CD4-positive, alpha-beta T cell treated with Interleukin-6 for 4 hours (primary cell): ENCODE measurements at places on chromosomes 13 and 19.
A peak's percentile ranks its signal among the peaks of the same experiment; 100 is the strongest.

- no peak for DNase-seq
Measured at GRCh38 chr19:46205183-46205984, 24.2 kb upstream of the IGFL1 start.

GRCh38 chr13:73767747-73768315 lies 366.4 kb downstream of the KLF12 start:
- peak; percentile 70 for DNase-seq

DNA sequence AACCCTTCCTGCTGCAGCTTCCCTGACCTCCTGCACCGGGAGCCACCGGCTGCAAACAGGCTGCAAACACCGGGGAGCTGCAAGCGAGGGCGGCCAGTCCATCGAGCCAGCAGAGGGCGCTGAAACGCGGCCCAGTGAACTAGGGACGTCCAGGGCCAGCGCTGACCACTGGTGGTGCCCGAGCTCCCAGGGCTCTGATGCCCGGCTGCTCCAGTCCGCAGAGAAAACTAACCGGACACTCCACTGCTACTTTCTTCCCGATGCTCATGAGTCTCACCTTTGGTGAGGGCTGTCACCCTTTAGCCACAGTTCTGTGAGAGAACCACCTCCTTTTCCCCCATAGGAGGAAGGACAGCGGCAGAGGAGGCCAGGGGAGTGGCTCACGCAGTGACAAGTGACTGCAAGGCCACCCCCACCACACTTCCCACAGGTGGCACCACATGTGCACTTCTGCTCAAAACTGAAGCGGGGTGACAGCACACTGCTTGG lies 82.8 kb upstream of the MTIF3 start:
- peak; percentile 61 for DNase-seq

GRCh38 chr13:110377178-110377825 lies 70.2 kb downstream of the COL4A2 start:
- DNase-seq, result no peak

DNA sequence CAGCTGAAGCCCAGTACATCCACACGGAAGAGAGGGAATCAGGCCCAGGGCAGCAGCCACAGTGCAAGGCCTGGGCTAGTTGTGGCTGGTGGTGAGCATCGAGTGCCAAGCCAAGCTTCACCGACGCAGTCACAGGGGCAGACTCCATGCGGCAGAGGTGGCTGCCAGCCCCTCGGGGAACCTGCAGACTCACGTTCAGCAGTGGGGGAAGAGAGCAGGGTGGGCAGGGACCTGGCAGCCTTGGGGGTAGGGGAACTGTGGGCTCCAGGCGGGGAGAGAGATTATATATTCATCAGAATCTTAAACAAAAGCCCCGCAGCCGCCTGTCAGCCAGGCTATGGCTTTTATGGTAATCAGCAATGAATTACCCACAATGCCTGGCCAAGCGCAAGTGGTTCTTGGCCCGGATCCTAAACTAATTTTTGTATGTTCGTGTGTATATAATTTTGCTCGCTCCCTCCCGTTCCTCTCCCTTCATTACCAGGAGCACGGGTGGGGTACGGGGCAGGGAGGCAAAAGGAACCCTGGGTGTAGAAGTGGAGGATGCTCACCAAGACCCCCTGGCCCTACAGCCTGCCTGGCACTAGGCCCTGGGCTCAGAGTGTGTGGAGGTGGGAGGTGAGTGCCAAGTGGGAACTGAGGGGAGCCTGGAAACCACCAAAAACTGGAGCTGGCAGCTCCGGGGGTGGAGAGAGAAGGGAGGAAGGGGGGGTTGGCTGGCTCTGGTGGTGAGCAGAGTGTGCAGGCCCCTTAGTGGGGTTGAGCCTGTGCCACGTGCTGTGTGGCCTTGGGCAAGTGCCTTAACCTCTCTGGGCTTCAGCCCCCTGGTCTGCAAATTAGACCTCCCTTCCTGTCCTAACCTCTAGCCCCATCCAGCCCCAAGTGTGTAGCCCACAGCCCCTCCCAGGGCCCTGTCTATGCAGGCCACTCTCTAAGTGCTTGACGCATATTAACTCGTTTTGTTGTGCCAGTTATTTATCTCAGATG lies 31.9 kb downstream of the PTPRS start:
- DNase-seq, result no peak

GRCh38 chr13:112184261-112184660 lies 117.3 kb downstream of the SOX1 start:
- no peak for DNase-seq

GRCh38 chr13:80054806-80055205 lies 286.1 kb downstream of the SPRY2 start:
- no peak for DNase-seq

DNA sequence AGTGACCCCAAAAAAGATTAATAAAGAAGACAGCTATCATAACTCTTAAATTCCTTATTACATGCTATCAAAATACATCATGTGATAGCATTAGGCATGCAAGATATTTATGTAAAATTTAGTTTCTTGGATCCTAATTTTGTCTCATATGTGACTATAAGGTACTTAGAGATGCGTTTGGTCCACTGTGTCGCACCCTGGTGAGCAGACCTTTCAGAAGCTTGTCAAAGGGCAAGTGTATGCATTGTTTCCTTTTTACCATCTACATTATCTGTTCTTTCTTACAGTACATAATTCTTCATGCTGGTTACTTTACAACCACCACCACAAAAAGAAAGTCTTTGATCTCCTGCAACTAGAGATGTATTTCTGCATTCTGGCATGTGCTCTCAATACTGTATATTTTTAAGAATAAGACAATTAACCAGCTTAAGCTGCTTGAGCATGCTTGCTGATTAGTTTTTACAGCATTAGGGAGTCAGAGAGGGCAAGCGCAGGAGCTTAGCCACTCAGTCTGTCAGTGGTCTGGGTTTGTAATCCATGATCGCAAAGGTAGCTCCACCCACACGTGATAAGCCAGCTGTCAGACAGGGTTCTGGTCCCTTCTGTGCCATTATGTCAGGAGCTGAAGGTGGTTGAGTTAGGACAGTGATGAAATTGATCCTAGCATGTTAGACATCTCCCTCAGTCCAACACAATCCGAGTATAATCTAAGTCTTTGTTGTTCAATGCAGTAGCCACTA lies 500.9 kb downstream of the MYO16 start:
- DNase-seq, result no peak

DNA sequence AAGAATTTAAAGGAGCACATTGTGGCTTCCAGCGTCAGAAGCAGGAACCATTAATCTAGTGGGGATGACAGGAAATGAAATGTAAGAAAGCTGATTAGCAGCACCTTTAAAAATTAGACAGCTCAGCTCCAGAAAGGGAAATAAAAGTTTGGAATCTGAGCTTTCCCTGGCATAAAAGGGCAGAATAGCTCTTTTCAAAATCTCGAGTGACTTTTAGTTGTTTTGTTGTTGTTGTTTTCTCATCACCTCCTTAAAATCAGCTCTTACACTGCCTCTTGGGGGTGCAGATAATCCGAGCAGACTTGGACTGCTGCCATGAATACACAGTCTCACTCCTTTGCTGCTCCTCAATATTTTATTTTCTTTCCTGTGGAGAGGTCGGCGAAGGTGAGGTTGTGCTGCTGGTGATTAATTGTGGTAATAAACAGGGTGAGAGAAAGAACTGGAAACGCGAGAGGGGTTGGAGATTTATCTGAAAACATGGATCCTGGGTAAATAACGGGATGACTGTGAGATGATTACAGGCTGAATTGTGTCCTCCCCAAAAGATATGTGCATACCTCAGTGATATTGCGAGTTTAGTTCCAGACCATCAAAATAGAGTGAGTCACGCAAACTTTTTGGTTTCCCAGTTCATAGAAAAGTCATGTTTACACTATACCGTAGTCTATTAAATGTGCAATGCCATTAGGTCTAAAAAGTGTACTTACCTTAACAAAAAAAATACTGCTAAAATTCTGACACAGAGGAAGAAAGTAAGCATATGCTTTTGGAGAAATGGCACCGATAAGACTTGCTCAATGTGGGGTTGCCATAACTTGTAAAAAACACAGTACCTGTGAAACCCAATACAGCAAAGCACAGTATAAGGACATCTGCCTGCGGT lies 787.7 kb downstream of the UQCRFS1 start:
- DNase-seq, result no peak

DNA sequence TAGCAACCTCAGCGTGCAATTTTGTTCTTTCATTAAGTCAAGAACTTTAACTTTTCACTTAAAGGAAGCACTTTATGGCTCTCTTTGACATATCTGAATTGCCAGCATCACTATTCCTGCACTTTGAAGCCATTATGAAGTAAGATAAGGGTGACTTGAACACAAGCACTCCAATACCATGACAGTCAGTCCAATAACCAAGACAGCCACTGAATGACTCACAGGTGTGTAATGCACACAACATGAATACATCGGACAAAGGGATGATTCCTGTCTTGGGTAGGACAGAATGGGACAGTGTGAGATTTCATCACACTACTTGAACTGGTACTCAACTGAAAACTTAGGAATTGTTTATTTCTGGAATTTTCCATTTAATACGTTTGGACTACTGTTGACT lies 233.7 kb upstream of the IPO5 start:
- DNase-seq, result no peak

GRCh38 chr19:11223200-11223599 lies 16.2 kb upstream of the ANGPTL8 start:
- DNase-seq, result no peak

DNA sequence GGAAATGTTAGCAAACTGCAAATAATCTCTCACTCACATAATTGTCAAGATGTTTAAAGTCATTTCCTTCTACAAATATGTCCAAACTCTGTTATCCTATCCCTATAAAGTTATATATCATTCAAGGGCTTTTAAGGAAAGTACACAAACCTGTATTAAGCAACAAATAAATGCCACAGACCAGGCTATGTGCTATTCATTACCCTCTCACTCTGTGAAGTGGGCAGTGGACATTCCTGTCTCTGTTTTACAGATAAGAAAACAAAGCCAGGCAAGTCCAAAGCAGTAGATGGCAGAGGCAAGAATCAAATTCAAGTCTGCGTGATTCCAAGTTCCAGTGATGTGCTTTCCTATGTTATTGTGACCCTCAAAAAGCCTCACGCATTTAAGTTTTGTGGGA lies 140.6 kb downstream of the LHFPL6 start:
- DNase-seq, result no peak

- DNase-seq, result no peak
Measured at GRCh38 chr13:34611671-34612070, 330.4 kb upstream of the NBEA start.

DNA sequence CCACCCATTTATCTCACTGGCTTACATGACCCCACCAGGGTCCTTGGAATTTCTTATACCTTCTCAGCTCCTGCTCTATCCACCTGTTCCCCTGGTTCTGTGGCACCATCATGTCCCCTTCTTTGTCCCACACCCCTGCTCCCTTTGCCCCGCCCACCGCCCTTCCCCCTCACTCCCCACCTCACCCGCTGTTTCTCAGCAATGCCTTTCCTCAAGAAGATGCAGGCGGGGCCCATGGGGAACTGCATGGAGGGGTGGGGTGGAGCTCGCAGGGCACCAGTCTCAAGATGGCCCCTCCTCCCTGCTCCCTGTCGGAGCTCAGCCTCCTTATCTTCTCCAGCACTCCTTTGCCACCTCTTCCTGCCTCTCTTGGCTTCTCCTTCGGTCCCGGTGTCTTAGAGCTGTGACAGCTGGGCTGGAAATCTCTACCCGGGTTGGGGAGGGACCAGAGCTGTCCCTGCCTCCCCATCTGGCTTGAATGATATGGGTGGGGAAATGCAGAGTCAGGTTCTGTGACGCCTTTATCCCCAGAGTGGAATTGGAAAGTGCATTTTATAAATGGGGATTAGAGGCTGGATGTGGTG lies at the start of gene CABP5:
Gene CABP5 (minus strand): TSS at position 405 of the 584 bp plus-strand sequence. CDS start 157 bp downstream, at position 248.
- no peak for DNase-seq

GRCh38 chr19:46406976-46407375 lies 6.4 kb downstream of the CCDC8 start:
- no peak for DNase-seq

GRCh38 chr13:23889615-23890607 lies 711 bp upstream of the MIPEP start:
- DNase-seq, result no peak

- DNase-seq, result no peak
Measured at GRCh38 chr19:491146-491741, 5.0 kb upstream of the MADCAM1 start.

GRCh38 chr13:75440100-75440499 lies 41.9 kb downstream of the TBC1D4 start:
- no peak for DNase-seq

- no peak for DNase-seq
Measured at GRCh38 chr13:107845911-107846310, 369.4 kb downstream of the LIG4 start.

- peak; percentile 46 for DNase-seq
Measured at GRCh38 chr19:29666578-29667386, 1.5 kb downstream of the PLEKHF1 start.

GRCh38 chr13:105491345-105491744 lies 1044.1 kb downstream of the EFNB2 start:
- no peak for DNase-seq

DNA sequence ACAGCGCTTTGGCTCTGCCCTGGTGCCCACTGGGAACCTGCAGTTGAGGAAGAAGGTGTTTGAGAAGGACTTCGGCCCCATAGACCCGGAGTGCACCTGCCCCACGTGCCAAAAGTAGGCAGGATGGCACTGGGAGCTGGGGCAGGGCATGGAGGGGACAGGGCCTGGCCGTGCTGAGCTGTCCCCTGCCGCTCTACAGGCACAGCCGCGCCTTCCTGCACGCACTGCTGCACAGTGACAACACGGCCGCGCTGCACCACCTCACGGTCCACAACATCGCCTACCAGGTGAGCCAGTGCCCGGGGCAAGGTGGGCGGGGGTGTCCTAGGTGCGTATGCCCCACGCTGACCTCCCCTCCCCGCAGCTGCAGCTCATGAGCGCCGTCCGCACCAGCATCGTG lies 5.1 kb upstream of the DNM2 start:
- DNase-seq, result no peak

DNA sequence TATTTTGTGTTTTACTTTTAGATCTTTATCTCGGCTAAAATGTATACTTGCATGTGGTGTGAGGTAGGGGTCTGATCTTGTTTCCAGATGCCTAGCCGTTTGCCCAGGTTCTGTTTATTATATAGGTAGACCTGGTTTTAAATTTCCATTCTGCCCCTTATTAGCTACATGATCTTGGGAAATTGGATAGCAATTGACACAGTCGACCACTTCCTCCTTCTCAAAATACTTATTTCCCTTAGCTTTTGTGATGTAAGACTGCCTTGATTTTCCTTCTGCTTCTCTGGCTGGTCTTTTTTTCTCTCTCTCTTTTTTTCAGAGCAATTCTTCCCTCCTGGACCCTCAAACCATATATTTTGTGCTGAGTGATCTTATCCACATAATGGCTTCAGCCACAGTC lies 3.0 kb upstream of the PGLYRP1 start:
- DNase-seq, result no peak

GRCh38 chr19:46191972-46192371 lies 37.6 kb upstream of the IGFL1 start:
- DNase-seq, result no peak
